ENCODE measurements at places on chromosomes 11 and 22.

- DNase-seq, result no peak
Observed at GRCh38 chr11:8261291-8261690, 2.4 kb downstream of the LMO1 start.

DNA sequence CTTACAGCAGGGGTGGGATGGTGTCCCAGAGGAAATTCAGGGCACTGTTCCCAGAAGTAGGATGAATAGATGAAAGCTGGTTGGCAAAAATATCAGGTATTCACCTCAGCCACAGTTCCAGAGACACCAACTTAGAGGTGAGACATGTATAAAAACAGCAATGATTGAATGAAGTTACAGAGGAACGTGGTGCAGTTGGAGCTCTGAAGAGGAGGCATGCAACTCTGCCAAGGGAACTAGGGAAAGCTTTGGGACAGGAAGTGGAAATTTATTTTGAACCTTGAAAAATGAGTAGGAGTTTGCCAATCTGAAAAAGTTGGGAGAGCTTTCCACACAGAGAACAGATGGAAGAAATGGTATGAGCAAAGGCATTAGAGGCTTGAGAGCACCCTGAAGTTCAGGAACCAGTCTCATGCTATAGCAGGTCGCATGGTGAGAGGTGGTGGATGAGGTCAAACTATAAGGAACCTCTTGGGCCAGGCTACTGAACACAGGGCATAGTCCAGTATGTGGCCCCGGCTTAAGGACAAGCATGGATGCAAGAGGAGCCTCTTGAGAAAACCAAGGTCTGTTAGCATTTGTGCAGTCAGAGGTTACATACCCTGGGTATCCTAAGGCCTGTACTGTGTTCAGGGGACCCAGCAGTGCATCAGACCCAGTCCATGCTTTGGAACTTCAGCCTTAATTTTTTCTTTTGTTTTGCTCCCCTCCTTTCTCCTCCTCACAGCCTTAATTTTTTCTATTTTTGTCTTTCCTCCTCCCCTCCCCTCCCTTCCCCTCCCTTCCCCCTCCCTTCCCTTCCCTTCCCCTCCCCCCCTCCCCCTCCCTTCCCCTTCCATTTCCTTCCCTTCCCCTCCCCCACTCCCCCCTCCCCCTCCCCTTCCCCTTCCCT lies 17.5 kb downstream of the PLEKHB1 start:
- DNase-seq, result no peak

GRCh38 chr11:42410251-42410955 lies 901.4 kb upstream of the API5 start:
- DNase-seq, result no peak

GRCh38 chr11:13316528-13316961 lies 39.0 kb downstream of the BMAL1 start:
- no peak for DNase-seq

GRCh38 chr11:104968355-104968855 lies at the start of gene CASP4:
CASP4 (minus strand) TSS chr11:104968574; CDS start chr11:104968525, 49 bp downstream.
- no peak for DNase-seq

DNA sequence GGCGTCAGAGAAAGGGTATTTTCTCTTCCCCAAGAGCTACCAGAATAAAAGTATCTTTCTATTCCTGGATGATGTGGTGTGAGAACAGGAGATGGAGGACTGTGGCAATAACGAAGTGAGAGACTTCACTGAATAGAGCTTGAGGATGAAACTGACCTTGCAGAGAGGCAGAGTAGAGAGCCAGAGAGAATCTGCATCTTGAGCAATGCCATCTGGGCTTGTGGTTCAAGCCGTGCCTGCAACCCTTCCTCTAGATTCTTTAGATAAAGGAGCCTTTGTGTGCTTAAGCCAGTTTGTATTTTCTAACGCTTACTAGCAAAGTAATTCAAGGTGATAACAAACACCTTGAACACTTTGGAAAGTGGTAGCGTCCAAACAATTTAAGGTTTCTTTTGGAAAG lies 2.2 kb downstream of the ME3 start:
- DNase-seq, result no peak

GRCh38 chr22:45472426-45472825 lies 30.3 kb upstream of the FBLN1 start:
- DNase-seq, result no peak

Data from activated gamma-delta T cell (primary cell).